Activated CD4-positive, CD25-positive, alpha-beta regulatory T cell treated with anti-CD3 and anti-CD28 coated beads, Interleukin-2, amount 50 U/mL, for 16 hours (primary cell): ENCODE measurements at places on chromosomes 7 and 10.

DNA sequence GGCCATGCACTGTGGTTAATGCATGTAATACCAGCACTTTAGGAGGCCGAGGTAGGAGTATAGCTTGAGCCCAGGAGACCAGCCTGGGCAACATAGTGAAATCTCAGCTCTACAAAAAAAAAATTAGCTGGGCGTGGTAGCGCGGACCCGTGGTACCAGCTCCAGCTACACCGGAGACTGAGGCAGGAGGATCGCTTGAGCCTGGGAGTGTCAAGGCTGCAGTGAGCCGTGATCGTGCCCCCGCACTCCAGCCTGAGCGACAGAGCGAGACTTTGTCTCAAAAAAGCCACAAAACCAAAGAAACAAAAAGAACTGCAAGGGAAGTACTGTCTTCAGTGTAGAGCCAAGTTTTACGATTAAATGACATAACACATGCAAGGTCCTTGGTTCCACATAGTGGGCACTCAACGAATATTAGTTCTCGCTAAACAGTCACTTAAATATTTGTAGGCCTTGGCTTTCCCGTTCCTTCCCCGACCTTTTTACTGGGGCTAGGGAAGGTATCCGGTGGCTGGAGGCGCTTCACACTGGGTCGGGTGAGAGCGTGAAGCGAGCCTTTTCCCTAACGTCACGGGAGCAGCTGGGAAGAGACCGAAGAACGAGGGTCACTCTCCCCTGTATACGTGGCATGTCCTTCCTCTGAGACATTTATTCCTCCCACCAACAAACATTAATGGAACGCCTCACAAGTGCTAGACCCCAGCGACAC lies 993 bp upstream of the SND1 start:
- DNase-seq, result no peak

DNA sequence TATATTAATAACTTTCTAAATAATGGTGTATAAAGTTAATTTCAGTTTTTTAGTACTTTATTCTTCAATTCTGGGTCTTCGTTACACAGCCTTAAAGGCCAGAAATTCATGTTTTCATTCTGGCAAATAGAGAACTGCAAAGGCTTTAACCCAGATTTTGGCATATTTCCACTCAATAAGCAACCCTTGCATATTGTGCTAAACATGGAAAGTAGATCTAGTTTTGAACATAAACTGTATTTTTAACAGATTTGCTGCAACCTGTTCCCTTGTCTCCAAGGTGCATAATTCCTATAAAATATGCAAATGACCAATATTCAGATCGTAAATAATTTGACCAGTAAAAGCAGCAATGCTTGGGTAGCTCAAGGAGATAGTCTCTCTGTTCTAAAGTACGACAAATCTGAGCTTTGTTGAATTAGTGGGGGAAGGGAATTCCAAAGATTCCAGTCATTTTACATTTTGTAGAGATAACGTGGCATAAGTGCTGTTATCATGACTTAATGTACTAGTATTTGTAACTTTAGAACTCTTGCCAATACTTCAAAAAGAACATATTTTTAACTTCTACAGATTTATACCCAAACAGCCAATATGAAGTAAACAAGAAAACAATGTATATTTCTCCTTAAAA lies 46.4 kb upstream of the RSBN1L start:
- DNase-seq, result no peak

GRCh38 chr7:25870574-25870973 lies 281.4 kb upstream of the NFE2L3 start:
- no peak for DNase-seq

GRCh38 chr10:10901906-10902305 lies 115.8 kb upstream of the CELF2 start:
- DNase-seq, result no peak

- DNase-seq, result no peak
Measured at GRCh38 chr10:17747883-17748550, 4.0 kb upstream of the TMEM236 start.

DNA sequence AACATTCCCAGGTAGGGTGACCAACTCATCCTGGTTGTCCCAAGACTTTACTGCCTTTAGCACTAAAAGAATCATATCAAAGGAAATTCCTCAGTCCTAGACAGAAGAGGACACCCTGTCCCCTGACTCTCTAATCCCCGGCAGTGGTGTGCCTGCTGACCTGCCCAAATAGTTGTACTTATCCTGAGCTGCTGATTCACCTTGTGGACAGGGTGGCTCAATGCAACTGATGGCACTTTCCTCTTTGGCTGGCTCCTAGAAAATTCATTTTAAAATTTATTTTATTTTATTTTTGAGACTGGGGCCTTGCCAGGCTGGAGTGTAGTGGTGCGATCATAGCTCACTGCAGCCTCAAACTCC lies 111.7 kb downstream of the JCAD start:
- no peak for DNase-seq

DNA sequence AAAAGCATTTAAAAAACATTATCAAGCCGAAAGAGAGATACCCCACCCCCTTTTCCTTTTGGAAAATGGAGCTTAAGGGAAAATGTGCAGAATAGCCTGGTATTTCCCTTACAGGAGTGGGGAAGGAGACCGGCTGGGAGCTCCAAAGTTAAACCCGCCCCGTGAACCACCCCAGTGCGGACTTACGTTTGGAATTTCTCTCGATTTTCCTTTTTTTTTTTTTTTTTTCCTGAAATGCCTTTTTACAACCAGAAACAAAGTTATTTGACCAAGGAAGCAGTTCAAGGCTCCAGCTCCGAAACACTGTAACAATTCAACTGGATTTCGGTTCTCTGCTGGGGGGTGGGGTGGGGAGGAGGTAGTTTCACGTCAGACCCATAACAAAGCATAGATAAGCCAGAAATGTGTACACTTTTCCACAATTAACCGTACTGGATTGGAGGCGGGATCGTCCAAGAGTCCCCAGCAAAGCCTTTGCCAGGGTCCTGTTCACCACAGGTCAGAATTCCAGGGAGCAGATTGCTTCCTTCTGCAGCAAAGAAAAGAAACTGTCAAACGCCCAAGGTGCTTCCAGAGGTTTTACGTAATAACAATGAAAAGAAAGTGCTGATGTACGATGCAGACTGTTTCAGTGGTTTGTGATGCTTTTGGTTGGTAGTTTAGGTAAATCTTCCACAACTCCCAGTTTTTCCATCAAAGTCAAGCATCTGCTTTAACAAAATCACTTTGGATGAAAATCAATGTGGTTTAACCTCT lies 6.7 kb downstream of the SKIDA1 start:
- DNase-seq, result no peak

DNA sequence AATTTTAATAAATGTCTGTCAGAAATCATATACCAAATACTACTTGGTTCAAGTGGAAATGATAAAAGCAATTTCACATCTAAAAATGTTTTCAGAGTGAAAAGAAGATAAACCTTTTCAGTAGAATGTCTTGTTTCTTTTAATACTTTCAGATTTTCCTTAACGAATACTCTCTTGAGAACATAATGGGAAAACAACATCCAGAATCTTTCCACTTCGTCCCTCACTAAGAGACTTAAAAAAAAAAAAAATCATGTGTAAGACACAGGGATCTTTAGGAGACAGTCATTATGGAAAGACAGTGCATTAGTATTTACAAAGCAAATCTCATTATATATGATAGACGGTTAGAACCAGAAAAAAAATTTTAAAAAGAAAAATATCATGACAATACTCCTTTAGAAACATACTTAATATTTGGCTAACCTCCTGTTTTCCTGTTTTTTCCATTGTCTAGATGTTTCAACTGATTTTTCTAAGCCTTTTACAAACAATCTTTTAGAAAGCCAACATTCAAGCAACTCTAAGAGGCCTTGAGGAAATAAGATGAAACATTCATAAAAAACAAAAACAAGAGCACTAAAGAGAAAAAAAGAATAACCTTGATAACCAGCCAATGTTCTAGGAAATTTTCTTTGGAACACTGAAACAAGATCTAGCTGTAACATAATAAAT lies 339.9 kb upstream of the LRRN3 start:
- no peak for DNase-seq

GRCh38 chr10:44416021-44416771 lies 31.3 kb upstream of the CXCL12 start:
- DNase-seq, result no peak
